ENCODE measurements at places on chromosomes 13 and 19.

DNA sequence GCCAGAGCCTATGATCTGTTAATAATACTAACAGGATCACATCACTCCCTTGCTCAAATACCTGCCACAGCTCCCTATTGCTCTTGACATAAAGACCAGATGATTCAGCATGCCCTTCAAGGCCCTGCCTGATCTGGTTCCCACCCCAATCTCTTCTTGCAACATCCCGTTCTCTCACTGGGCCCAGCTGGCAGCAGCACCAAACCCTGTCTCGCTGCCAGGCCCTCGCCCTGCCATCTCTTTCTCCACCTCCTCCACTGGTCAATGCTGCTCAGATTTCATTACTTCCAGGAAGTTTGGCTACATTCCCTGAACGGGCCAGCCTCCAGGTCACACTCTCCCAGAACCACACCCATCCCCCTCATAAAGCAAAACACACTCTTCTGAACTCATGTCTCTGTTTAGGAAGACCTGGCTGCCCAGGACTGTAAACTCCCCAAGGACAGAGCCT, 8.6 kb upstream of the BCAT2 start:
- peak; percentile 45 for DNase-seq

DNA sequence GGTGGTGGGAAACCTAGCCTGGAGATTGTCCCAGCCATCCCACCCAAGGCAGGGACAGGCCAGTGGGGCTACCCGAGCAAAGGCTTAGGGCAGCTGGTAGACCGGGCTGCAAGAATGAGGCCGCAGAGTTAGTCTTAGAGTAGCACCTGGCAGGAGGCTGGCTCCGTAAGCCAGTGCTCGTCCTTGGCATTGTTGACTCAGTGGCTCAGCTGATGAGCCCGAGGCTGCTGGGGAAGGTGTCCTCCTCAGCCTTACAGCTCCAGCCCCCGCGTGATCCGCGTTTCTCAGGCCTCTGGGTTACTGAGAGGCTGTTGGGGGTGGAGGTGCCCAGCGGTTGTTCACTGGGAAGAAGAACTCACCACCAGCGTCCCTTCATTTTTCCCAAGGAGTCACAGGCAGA, 24.7 kb downstream of the PPP1R37 start:
- DNase-seq, result no peak

- DNase-seq, result no peak
Observed at GRCh38 chr19:21694171-21694906, 73.0 kb downstream of the ZNF100 start.

DNA sequence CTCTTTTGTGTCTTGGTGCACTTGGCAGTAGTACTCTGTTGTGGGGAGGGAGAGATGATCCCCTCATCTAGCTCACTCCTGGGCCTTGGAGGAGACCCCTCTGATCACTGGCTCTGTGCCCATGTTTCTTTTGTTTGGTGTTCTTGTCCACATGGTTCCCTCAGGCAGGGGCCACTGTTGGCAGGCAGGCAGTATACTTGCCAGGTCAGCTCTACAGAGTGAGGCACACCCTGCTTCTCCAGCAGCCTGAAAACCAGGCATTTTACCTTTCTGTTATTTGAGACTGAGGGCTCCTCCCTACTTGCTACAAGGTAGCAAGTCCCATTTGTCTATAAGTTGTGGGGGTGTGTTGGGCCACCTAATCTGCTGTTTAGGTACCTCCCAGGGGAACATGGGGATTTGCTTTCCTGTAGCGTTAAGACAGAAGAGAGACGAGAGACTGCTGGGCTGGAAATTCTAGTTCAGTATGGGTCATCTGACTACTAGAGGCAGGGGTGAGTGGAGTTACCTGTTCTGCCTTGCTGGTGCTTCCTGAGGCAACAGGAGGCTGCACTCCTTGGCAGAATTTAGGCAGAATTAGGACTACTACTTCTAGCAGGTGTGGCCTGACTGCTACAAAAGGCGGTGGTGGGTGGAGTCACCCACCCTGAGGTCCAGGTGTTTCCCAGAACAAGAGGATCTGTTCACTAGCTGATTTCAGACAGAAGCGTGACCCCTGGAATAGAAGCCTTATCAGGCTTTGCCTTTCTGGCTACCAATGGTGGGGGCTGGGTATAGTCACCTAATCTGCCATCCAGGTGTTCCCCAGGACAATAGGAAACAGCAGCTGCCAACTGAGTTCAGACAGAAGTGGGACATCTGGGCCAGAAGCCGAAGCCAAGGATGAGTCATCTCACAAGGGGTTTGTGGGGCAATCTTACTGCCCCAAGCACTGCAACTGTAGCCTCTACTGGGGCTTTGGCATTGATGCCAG, 843.0 kb upstream of the ATXN8OS start:
- DNase-seq, result no peak

- DNase-seq, result no peak
Observed at GRCh38 chr13:65762012-65762411, 1468.1 kb downstream of the PCDH9 start.

DNA sequence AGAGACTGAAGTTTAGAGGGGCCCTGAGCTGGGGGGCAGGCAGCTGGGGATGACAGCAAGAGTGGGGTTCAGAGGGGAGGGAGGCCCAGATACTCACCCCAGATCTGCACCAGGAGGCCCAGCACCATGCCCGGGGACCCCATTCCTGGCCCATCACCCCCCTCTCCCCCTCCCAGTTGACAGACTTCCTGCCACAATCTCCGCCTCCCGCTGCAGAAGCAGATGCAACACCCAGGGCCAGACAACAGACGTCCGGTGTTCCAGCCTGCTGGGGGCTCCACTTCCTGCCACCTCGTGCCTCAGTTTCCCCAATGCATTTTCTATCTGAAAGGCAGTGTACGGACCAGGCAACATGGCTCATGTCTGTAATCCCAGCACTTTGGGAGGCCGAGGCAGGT, at the start of gene TMIGD2:
Gene TMIGD2 (minus strand): TSS at position 147 of the 398 bp plus-strand sequence. CDS start 4 bp downstream, at position 143.
- DNase-seq, result no peak

DNA sequence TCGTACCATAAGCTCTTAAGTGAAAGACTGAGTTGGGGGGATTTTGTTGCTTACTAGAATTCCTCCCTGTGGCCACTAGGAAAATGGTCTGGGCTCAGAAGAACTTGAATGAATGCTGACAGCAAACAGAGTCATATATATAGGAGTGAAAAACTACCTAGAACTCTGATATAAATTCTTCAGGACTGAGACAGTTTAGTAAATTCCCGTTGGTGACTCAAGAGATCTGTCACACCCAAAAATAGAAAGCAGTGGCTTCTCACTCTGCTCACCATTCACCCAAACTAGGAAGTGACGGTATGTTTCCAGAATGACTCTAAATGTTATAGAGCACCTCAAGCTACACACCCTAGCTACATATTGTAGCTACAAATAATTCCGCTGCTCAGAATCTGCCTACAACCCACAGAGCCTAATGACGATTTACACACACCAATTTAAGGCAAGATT, 116.2 kb downstream of the TBC1D4 start:
- DNase-seq, result no peak

- DNase-seq, result no peak
Observed at GRCh38 chr13:78709028-78709427, 50.1 kb upstream of the OBI1 start.

GRCh38 chr19:30678168-30678567, 306.0 kb downstream of the ZNF536 start:
- DNase-seq, result no peak

- no peak for DNase-seq
Observed at GRCh38 chr13:95234242-95234641, 67.0 kb downstream of the ABCC4 start.

- DNase-seq, result no peak
Observed at GRCh38 chr13:106917024-106917571, 349.2 kb upstream of the ARGLU1 start.

DNA sequence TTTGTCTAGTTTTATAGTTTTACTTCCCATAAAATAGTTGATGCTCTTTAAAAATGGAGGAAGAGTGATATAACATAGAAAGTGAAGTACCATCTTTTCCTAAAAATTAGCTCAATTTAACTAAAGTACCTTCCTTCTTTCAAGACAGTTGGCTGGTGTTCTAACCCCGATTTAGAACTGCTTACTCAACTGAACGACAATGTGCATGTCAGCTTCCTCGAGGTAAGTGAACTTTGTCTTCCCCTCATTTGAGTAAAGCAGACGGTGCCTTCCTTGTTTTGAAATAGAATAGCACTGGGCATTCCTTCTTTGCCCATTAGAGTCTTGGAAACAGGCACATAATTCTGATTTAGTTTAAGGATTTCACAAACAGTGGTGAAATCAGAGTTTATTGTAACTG, 1519.2 kb downstream of the EFNB2 start:
- no peak for DNase-seq

GRCh38 chr19:55206664-55207500, 2.4 kb downstream of the PTPRH start:
- DNase-seq, result peak; percentile 61

- DNase-seq, result no peak
Observed at GRCh38 chr19:35299523-35300338, 7.8 kb downstream of the MAG start.

GRCh38 chr13:20435616-20436368, 89.9 kb downstream of the CRYL1 start:
- no peak for DNase-seq

DNA sequence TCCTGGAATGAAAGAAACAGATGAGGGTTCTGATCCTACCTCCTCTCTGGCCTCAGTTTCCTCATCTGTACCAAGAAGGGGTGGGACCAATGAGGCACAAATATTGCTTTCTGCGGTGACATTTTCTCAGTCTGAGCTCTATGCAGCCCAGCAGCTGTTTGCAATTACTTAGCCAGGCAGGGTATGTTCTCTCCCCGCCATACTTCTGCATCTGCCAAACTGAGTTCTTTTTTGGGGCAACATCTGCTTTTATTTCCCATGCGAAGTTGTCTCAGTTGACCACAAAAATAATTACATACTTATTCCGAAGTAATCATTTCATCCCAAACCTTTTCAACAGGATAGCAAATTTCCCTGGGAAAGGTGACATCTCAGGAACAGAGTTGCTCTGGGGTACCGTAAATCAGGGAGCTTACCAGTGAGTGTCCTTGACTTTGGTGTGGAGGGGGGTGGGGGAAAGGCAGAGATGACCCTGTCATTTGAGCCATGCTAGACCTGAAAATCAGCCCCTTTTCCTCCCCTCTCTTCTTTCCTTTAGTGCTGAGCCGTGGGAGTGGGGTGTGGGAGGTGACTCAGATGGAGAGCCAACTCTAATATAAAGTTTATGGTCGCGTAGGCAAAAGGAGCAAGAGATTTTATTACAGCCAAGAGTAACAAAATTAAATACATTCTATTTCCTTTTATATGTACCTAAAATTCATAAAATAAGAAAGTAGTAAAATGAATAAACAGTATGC, 165.7 kb upstream of the KL start:
- DNase-seq, result no peak

- DNase-seq, result no peak
Observed at GRCh38 chr19:5951338-5951861, 26.5 kb downstream of the RANBP3 start.

DNA sequence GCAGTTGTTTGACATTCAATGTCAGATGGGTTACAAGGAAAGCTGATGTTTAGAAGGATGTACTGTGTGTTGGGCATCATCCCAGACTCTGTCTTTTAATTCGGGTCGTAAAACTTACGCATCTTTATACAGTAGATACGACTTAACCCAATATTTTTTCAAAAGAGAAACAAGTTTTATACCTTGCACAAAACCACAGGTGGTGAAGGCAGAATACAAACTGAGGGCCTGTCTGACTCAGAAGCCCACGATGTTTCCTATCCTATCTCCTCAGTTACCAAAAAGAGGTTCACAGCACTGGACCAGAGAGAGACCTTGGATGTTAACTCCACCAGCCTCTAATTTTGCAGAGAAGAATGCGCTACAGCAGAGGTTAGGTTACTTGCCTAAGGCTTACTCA, 477.0 kb downstream of the FOXO1 start:
- no peak for DNase-seq

DNA sequence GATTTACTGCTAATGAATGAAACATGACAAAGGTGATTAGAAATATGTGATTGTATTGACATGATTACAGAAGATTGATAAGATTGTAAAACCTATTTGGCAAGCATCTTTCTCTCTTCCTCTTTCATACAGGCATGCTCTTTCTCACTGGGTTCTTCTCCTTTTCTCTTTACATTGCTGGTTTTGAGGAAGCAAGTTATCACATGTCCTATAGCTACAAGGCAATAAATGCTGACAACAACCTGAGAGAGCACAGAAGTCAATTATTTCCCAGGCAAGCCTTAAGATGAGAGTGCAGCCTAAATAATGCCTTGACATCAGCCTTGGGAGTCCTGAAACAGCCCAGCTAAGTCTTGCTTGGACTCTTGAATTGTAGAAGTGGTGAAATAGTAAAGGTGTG, 875.0 kb downstream of the SLITRK1 start:
- no peak for DNase-seq

- no peak for DNase-seq
Observed at GRCh38 chr19:46544651-46545050, 49.0 kb upstream of the PNMA8B start.

DNA sequence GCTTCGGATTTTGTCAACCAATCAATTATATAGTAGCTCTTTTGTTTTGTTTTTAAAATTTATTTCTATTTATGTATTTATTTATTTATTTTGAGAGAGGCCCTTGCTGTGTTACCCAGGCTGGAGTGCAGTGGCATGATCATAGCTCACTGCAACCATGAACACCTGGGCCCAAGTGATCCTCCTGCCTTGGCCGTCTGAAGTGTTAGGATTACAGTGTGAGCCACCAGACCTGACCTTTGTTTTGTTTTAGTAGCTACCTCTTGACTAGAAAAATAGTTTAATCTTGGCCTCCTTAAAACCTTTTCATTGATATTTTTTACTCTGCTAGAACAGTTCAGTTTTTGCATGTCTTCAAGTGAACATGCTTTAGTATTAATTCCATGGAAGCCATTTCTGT, 15.1 kb downstream of the GARRE1 start:
- DNase-seq, result no peak

DNA sequence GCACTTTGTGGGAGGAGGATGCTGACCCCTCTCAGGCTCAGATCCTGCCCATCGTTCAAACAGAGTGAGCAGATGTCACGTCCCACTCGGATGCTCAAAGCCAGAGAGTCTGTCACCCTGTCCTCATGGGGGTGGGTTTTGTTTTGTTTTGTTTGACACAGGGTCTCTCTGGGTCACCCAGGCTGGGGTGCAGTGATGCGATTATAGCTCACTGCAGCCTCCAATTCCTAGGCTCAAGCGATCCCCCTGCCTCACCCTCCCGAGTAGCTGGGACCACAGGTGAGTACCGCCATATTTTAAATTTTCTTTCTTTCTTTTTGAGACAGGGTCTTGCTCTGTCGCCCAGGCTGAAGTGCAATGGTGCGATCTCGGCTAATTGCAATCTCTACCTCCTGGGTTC, 4.0 kb downstream of the ADGRE2 start:
- DNase-seq, result no peak

DNA sequence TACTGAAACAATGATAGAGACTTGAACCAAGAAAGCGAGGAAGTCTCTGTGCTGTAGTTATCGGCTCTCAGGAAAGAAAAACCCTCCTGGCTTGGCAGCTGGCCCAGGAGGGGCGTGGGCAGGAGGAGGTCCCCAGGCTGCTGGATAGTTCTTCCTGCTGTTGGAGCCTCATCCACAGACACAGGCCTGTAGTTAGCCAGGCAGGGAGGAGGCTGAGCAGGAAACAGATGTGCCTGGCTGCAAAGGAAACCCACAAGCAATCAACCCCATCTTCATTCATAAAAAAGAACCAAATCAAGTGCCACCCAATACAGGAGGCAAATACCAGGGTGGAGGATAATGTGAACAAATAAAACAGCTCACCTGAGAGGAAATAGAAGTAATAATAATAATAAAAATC, 86.2 kb downstream of the IRS2 start:
- no peak for DNase-seq

GRCh38 chr19:8665468-8666213, 33.0 kb downstream of the ACTL9 start:
- DNase-seq, result no peak

Data from omental fat pad (tissue), 4 donors.